ENCODE measurements at places on chromosomes 2 and 18.

GRCh38 chr18:31929273-31929672, 13.7 kb downstream of the TRAPPC8 start:
- no peak for DNase-seq

DNA sequence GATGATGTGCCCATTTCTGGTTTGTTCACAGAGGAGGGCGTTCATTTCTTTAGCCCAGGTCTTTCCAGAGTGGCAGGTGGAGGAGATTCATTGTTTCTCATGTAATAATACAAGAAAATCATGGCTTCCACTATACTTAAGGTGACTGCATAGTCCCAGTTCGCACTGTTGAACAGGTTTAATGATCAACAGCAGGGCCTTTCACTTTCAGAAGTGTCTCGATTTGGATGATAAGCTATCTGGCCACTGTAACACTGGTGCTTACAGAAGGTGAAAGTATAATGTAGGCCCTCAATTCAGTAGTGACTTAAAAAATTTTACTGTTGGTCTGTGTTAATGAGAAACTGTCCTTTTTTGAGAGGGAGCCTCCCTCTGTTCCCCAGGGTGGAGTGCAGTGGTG, 1.4 kb downstream of the RMC1 start:
- DNase-seq = no peak

GRCh38 chr2:142286618-142287017, 155.8 kb upstream of the LRP1B start:
- DNase-seq = no peak

GRCh38 chr2:101540518-101540917, 65.6 kb upstream of the RFX8 start:
- DNase-seq = no peak

GRCh38 chr18:10900435-10900834, 248.9 kb downstream of the PIEZO2 start:
- DNase-seq = no peak

DNA sequence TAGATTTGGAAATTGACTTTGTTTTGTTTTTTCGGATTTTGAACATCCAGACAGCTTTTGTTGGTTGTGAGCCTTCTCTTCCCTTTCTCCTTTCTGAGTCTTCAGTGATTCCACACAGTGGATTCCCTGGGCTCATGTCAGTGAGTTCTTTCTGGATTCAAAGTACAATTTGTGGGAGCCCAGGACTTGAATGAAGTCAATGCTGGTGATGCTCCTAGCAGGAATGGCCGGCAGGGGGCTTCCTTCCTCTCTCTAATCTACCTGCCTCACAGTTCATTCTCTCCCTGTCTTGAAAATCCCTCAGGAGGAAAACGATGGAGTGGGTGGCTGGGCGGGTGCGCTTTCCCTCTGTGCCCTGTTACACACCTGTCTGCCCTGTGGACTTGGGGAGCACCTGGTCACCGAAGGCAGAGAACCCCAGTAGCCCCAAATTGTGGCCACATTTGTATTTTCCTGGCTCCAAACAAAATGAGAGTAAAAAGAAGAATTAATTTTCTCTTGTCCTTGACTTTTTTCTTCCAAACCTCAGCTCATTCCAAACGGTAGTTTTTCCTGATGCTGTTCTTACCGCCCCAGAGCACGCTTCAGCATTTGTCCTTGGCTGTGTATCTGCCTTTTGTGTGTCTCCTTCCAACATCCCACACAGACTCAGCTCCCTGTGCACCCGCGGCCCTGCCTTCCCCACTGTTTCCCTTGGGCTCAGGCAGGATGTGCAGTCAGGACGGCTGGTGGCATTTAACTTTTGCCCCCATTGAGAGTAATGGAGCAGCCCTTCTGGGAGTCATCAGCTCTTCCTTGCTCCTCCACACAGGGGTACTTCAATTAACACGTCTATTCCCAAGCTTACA, 86.6 kb downstream of the MARCO start:
- DNase-seq = no peak

- DNase-seq = no peak
Measured at GRCh38 chr2:58107803-58108710, 61.5 kb downstream of the VRK2 start.

DNA sequence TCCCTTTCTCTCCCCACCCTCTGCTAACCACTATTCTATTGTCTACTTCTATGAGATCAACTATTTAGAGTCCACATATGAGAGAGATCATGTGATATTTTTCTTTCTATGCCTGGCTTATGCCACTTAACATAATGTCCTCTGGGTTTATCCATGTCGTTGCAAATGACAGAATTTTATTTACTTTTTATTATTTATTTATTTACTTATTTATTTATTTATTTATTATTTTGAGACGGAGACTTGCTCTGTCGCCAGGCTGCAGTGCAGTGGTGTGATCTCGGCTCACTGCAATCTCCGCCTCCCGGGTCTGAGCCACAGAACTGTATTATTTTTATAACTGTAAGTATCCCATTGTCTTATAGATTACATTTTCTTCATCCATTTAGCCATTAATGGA, 443.4 kb upstream of the CDH19 start:
- DNase-seq = no peak

- DNase-seq = no peak
Measured at GRCh38 chr18:55918444-55918843, 330.5 kb upstream of the TCF4 start.

DNA sequence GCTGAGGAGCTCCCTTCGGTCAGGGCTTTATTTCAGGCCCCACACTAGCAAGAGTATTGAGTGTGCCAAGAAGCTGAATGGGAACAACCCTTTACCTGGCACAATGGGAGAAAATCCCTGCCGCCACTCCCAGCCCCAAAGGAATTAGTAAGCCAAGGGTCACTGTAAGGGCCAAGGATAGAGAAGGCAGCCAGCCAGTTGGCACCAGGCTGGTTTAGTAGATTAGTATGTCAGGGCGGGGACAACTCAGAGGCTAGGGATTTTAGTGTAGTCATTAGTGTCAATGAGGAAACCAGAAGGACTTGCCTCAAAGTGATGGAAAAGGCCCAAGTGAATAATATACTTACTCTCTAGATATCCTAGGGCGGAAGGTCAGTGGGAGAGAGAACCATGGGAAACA, 34.9 kb upstream of the CYP26B1 start:
- DNase-seq = peak; percentile 38

DNA sequence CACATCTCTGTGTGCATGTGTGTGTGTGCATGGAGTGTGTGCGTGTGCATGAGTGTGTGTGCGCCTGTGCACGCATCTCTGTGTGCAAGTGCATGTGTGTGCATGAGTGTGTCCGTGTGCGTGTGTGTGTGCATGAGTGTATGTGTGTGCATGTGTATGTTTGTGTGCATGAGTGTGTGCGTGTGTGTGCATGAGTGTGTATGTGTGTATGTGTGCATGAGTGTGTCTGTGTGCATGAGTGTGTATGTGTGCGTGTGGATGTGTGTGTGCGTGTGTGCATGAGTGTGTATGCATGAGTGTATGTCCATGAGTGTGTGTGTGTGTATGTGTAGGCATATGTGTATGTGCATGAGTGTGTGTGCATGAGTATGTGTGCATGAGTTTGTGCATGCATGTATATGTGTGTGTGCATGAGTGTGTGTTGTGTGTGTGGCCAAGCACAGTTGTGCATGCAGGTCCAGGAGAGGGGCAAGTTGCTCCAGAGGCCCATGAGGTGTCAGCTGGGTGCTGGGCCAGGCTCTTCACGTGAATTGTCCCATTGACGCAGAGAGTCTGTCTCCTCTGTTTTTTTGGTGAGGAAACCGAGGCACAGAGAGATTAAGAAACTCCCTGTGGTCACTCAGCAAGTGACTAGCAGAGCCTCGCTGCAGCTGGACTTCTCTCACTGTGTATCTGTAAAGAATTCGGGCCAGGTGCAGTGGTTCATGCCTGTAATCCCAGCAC, 75.5 kb downstream of the ASB1 start:
- DNase-seq = no peak

DNA sequence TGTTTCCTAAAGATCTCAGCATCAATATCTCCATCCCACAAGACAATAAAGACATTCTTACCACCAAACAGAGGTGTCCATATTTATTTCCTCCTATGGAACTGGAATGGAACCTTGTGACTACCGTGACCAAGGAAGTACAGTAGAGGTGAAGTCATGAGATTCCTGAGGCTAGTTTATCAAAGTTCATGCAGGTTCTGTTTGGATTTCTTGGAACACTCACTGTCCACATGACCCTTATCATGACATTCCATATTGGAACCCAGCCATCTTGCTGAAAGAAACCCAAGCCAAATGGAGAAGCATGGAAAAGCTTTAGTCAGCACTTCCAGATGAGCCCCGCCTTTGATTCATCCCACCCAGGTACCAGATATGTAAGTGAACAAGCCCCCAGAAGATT, 516.0 kb upstream of the POU3F3 start:
- DNase-seq = no peak

- no peak for DNase-seq
Measured at GRCh38 chr2:106063181-106063580, 130.9 kb downstream of the UXS1 start.

DNA sequence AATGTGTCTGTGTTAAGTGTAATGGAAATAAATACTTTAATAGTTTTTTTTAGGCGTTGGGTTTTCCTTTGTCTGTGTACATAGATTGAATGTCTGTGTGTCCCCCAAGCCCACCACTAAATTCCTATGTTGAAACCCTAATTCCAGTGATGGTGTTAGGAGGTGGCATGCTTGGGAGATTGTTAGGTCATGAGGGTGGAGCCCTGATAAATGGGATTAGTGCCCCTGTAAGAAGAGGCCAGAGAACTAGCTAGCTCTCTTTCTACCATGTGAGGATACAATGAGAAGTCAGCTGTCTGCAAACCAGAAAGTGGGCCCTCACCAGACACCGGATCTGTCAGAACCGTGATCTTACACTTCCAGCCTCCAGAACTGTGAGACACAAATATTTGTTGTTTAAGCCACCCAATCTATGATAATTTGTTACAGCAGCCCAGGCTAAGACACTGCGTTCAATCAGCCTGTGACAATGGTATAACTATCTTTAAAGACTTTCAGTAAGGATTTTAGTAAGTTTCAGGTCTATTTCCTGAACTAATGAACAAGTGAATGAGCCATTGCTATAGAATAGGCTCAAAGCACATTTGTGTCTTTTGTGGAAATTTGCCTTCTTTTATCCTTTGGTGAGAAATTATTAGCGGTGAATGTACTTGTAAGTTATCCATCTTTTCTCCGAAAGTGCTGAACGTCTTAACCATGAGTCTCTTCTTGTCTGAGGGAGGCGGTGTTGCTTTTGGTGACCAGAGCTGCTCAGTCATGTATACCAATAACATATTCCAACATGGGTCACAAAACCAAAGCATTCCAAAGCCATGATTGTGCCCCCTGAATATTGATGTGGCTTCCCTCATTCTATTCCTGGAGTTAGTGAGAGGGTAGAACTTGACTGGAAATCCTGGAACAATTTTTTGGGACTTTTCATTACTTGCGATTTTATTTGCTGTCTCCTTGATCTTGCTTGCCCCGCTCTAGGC, 29.6 kb upstream of the IL1R1 start:
- no peak for DNase-seq

DNA sequence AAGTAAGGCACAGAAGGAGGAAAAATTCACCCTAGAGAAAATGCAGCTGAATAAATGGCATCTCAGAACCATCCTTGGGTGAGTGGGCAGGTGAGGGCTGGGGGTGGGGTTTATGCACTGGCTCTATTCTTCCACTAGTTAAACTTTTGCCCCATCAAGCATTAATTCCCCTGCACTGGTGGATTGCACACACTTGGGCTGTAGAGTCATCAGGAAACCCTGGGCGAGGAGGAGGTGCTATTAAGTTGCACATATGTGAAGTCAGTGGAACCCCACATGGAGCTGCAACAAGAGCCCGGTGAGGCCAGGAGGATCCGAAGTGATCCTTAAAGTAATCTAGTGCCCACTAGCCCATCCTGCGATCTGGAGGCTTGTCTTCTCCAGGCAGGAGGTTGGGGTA, 6.8 kb upstream of the DNAJB2 start:
- no peak for DNase-seq

- DNase-seq = no peak
Measured at GRCh38 chr2:113010088-113010487, 4.8 kb downstream of the IL36A start.
